ENCODE measurements at places on chromosomes 5 and 9.

DNA sequence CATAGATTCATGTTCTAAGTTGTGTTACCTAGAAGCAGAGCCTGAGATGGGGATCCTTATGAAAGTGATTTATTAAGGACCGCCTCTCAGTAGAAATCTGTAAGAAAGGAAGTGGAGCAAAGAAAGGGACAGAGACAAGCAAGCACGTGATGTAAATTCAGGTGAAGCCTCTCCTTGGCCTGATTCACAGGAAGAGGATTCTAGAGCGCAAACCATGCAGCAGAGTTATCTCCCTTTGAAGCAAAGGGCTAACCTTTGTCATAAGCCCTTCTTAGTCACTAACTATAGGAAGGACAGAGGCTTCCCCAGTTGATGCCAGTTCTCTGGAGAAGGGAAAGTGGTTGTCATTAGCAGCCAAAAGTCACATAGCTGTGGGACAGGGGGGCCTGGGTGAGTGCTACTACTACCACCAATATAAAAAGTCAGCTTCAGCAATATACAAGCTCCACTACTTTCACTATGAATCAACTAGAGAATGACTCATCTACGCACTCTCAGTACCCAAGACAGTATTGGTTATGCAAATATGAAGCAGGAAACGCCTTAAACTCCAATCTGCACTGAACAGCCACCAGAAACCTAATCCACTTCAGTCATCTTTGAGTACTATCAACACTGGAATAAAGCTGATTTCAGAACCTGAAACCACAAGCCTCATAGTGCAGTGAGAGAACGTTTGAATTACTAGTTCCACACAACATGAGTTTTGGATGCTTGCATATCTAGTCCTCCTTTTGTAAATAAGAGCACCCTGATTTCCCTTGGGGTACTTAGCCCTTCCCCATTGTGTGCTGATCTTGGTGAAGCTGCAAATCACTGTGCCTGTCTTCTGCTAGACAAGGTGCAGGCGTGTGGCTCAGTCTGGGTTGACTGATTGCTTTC lies 162.7 kb downstream of the ZNF608 start:
- peak; percentile 79 for DNase-seq

DNA sequence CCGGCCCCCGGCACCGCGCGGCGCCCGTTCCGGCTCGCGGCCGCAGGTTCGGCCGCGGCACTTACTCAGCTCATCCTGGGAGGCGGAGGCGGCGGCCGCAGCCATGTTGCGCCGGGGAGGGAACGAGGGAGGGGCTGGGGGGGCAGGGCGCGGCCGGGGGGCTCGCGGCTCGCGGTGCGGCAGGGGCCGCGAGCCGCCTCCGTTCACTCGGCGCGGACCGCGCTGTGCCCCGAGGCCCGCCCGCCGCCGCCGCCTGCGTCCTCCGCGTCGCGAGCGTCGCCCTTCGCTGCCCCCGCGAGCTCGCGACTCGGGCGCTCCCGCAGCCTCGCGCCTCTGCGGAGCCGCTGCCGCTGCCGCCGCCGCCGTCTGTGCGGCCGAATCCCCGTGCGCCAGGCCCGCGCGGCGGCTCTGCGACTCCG lies 735 bp downstream of the ECPAS start:
- DNase-seq: no peak

DNA sequence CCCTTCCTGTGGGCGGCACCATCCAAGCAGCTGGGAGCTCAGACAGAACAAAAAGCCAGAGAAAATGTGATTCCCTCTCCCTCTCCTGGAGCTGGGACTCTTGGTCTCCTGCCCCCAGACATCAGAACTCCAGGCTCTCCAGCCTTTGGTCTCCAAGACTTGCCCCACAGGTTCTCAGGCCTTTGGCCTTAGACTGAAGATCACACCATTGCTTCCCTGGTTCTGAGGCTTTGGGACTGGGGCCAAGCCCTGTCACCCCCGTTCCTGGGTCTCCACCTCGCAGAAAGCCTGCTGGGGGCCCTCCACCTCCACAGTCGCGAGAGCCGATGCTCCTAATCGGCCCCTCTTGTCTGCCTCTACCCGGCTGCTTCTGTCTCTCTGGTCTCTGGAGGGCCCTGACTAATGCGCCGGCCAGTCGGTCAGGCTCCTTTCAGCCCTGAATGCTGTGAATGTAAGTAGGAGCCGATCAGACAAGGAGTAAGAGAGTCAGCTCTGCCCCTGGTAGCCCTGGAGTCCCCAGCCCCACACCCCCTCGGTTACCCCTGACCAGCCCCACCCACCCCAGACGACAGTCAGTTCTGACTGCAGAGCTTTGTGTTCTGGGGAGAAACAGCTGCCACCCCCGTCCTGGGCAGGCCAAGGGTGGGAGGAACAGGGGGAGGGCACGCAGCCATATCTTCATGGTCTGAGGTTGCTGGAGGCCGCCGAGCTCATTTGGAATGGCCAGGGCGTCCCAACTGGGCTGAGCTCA lies 57.5 kb downstream of the VAV2 start:
- DNase-seq: no peak

- no peak for DNase-seq
Observed at GRCh38 chr9:121122246-121123032, 47.7 kb downstream of the CNTRL start.

- DNase-seq: no peak
Observed at GRCh38 chr9:22160221-22160620, 151.1 kb upstream of the CDKN2B start.

DNA sequence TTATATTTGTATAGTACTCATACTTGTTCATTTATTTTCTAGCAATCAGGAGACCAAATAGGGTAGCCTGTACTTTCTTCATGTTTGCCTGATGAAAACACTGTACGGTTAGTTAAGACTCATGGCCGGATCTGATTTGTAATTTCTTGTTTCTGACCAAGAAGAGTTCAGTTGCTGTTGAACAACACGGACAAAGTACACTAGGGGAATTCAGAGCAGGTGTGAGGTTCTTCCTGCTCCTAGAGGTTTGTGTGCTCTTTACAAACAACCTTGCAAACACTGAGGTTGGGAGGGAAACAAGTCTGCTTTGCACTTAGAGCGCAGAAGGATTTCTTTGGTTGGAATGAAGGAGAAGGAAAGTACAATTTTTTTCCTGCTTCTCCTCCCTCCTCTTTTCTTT lies 69.7 kb downstream of the TRIO start:
- DNase-seq: no peak

DNA sequence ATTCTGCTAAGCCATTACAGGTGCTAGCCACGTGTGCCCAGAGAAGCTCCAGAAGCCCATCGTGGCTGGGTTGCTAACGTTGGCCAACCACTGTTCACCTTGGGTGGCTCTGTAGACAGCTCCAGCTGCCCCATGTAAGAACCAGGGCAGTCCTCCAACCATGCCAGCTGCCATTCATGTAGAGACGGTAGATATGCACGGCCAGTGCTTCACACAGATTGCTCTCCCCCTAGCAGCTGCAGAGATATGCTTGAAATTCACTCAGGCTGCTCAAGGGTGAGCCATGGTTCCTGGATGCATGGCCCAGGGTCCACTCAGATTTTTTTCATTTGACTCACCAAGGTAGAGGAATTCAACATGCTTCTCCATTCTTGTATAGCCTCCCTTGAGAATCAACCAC lies 31.0 kb downstream of the GADD45G start:
- peak; percentile 39 for DNase-seq

DNA sequence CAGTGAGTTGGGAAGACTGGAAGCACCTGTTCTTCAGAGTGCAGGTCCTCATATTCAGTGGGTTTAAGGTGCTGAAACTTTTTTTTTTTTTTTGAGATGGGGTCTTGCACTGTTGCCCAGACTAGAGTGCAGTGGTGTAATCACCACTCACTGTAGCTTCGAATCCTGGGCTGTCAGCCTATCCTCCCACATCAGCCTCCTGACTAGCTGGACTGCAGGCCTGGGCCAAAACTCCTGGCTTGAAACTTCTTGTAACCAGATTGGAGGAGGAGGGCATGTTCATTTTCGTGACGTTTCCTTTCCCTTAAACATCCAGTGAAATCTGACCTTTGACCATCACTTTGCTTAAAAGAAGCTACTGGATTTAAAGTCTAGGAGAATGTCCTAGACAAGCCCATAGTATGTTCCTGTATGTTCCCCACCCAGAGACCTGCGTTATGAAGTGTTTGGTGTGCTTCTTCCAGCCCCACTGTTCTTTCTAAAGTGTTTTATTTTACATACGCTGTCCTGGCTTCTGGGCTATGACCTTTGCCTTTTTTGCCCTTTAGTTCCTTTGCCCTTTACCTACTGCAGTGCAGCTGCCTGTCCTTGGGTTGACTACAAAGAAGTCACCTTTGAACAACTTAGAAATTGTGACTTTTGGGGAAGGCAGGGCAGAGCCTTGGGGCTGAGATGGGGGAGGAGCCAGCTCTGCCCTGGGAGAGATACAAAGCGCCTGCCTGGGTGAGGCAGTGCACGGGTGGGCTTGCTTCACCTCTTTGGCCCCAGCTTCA lies 18.4 kb downstream of the TENT4A start:
- no peak for DNase-seq
